ENCODE measurements at places on chromosomes 7 and 10.

- DNase-seq, result no peak
These were observed 177.6 kb downstream of the GNAI1 start for GRCh38 chr7:80312139-80312661.

GRCh38 chr10:73908853-73909539, 1.9 kb upstream of the PLAU start:
- DNase-seq, result no peak

DNA sequence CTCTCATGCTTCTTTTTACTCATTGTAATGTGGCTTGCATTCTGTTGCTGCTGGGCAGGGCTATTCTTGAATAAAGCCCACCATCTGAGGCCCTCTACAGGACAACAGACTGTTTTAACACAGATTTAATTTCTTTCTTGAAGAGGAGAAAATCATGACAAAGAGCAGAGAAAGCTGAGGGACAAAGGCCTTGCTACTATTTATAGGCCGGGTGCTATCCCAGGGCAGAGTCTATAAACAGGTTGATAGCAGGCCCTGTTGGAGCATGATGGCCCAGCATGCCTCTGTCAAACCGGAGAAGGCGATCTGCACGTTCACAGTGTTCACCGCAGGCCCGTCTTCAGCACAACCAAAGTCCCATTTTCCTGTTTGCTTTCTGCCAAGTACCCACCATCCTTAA, 3.0 kb downstream of the VIPR2 start:
- DNase-seq, result peak; percentile 36

DNA sequence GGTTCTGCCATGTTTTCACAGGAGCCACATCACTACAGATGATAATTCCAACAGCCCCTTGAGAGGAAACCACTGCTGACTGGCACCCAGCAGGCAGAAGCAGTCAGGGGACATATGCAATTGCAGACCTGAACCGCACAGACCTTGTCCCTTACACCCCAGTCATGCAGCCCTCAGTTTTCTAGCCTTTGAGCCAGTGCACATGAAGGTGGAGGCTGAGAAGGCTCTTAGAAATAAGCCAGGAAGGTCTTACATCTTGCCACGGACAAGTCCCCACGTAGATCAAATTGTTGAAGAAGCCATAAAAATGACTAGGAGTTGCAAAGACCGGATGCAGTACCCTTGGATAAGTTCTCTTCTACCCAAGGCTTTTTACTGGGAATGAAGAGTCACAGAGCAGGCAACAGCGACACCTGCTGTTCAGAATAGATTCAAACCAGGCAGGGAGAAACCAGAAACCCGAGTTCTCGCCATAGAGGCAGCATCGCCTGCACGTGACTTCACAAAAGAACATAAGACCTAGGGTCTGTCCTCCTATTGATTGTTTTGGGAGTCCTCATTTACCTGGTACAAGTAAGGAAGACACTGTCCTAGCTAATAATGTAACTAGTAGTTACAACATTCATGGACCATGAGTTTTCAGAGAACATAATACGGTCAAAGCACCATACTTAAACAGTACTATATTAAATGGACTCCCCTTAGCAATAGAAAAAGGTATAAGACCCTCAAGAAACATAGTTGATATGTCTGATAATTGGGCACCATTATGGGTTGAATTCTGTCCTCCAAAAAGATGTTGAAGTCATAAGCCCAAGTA, 11.1 kb downstream of the STEAP1B start:
- peak; percentile 86 for DNase-seq

DNA sequence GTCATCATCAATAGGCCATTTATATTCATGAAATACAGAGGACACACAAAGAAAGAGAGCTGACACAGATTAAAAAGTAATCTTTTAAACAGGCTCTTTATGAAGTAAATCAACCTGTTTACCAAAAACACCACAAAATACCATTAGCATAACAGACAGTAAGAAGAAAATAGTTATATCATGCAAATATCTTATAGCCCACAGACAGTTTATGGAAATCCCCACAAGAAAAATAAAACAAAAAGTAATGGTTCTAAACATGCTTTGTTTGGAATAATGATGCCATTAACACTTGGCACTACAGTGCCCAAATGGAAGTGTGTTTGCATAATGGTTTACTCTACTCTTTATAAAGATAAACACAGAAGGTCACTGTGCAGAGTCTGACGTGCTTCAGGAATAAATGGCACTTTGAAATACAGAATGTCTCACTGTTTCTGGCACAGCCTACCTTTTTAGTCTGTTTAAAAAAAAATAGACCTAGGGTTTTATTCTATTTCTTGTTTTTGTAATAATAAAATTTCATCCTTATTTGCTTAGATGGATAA, 30.1 kb downstream of the SEMA3D start:
- no peak for DNase-seq

GRCh38 chr7:121541457-121541856, 145.3 kb upstream of the FAM3C start:
- DNase-seq, result no peak

DNA sequence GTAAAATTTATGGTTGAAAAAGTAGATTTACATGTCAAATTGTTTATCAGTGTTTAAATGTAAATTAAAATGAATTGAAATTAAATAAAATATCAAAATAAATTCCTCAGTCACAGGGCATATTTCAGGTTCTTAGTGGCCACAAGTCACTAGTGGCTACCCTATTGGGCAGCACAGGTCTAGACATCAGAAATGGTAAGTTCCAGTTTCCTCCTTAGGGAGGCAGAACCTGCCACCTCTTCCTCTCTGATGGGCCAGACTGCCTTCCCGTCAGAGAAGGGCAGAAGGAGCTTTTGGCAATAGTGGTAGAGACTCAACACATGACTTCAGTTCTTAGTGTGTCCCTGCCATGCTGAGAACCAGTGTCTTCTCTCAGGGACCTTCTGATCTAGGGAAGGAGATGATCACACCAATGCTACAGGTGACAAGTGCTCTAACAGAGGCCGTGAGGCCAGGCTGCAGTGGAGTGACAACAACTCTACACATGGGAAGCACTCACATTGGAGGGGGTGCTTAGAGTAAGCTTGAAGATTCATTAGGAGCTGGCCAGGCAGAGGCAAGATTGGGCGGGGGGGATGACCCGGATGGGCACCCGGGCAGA, 14.4 kb upstream of the PCBD1 start:
- no peak for DNase-seq

DNA sequence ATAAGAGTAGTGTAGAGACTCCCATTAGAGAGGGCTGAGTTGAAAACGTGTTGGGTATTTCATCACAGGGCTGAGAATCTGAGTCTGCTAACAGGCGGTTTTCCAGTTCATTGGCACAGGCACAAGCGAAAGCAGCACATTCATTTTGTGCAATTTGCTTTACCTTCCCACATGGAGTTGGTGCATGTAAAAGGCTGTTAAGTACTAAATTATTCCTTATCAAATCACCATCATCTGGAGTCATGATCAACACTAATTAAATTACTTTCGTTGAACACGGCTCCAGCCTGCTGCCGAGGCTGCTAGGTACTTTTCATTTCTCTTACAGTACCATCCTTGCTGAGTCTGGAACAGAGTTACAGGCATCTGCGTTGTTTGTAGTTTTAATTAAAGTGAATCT, 43.8 kb downstream of the ETV1 start:
- no peak for DNase-seq

DNA sequence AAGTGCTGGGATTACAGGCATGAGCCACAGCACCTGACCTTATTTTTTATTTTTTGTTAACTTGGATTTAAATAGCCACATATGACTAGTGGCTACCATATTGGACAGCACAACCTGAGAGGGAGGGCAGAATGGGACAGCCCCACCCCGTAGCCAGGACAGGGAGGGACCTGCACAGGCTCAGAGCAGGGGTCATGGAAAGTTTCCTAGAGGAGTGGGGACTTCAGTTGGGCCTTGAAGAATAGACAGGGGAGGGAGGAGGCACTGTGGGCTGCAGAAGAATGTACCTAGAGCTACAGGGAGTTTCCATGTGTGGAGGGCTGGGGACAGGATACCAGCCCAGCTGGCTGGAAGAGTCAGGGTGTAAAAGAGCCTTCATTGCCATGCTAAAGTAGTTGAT, 8.8 kb downstream of the TRIM8 start:
- no peak for DNase-seq

GRCh38 chr7:98685541-98685940, 68.5 kb downstream of the NPTX2 start:
- DNase-seq, result no peak

GRCh38 chr10:121524157-121524817, 74.0 kb downstream of the FGFR2 start:
- DNase-seq, result no peak

DNA sequence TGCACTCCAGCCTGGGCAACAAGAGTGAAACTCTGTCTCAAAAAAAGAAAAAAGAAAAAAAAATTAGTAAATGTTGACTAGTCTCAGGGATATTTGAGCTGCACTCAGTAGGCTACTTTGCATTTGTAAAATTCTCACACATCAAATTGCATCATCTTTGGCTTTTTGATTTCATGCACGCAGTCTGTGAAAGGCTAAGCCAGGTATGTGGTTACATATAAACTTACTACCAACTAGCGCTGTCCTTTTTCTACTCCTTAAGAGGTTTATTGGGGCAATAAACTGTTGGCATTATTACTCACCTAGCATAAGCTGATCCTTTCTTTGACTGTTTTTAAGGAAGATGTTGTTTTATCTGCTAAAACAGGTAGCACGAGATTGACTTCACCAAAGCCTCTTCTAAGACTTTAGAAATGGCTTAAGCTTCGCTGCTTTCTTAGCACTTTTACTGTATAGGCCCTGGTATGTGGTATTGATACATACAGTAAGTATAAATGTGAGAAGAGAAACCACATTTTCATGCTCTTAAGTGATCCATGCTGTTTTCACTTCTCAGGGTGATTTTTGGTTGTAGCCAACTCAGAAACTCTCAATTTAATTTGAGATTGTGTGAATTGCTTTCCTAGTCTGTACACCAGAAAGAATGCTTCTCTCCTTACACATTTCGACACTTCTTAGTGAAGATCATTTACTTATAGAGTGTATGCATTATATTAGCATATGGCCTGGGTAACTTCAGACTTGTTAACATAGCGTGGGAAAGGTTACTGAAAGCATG, 323.9 kb downstream of the AUTS2 start:
- DNase-seq, result no peak

DNA sequence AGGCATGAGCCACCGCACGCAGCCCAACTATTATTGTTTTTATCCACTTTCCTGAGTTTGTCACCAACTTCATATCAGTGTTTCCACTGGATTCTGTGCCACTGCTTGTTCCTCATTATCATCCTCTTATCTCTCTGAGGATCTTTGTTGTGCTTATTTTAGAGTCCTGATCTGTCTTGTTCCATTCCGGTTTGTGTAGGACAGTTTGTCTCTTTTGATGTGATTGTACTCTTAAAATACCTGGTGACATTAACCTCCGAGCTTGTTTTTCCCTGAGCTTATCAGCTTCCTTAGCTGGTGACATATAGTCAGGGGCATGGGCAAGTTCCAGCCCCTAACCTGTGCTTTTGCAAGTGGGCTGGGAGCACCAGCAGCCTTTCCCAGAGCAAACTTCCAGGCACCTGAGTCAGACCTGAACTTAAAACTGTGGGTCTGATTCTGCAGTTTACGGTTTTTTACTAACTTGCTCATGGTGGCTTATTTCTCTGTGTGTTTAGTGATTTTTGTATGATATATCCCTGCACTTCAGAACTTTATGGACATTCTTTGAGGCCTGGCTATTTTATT, 23.1 kb upstream of the FMC1 start:
- no peak for DNase-seq

DNA sequence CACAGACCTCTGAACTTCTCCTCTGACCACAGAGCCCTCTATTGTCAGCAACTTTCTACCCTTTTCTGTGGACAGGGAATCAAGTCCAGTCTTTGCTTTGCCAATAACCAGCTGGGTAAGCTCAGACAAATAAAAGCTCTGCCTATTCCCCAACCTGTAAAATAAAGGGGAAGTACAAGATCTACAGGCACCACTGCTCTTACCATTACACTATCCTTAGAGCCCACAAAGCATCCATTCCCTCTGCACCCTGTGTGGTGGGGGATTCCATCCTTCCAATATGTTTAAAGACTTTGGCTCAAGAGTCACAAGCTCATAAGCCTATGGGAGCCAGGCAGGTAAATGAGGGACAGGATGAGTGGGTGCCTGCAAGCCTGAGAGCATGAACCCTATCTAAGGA, 88.2 kb downstream of the PARD3 start:
- no peak for DNase-seq
